ENCODE measurements at places on chromosomes 2 and 18. TPM values are rescaled to one million over a fixed set of nuclear protein-coding genes. Genes with fewer than 3 reads are reported as not detected.

The MGAT4A gene
- total RNA-seq = 12.2 TPM

DNA sequence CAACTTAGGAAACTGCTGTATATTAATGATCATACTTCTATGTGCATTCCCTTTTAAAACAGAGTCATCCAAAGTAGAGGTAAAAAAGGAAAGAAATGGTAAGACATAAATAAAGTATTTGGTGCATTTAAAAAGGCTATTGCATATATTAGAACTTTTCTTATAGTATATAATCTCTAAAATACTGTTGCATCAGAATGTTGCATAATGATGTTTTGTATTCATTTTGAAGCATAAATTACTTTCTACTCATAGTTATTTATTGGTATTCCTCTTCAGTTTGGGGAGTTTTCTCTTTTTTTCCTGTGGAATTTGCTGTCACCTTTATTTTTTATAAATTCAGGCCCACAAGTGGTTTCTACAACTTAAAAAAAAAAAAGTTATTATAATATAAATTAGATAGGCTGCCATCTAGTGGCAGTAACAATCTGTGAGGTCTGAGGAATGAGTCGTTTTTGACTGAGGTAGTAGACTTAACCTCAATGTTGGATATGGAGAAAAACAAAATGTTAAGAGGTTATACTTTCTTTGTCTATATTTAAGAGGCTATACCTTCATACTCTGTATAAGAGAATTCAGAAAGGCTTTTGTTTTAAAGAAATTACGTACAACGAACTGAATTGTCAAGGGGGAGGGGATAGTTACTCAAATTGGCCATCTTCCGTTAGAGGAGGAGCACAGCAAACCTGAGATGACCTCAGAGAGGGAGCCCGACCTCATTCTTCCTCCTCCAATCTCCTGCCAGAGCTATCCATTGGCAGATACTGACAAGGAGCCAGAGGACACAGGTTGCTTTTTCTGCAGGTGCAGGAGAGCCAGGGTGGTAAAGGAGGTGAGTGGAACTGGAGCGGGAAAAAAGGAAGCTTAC is 23.8 kb downstream of the ANKAR start:
- no peak for DNase-seq

- no peak for DNase-seq
Measured at GRCh38 chr2:45649462-45649857, 2.0 kb upstream of the PRKCE start.

The FOXD4L1 gene
- total RNA-seq = 0.52 TPM

The ERCC3 gene
- total RNA-seq = 67.4 TPM

GRCh38 chr2:203327582-203327900 is 653 bp upstream of the ABI2 start:
- no peak for DNase-seq

The APOB gene
- total RNA-seq = 0.09 TPM
